ENCODE measurements at places on chromosomes 6 and 20. TPM values are rescaled to one million over a fixed set of nuclear protein-coding genes. Genes with fewer than 3 reads are reported as not detected.
A peak's percentile ranks its signal among the peaks of the same experiment; 100 is the strongest.

The GSTA1 gene
- not detected for polyA plus RNA-seq

The DEFB132 gene
- not detected for polyA plus RNA-seq

The UNC93A gene
- not detected for polyA plus RNA-seq

The SAPCD1 gene
- polyA plus RNA-seq: not detected

The PRR18 gene
- polyA plus RNA-seq: not detected

The MRPL14 gene
- 83.8 TPM for polyA plus RNA-seq

DNA sequence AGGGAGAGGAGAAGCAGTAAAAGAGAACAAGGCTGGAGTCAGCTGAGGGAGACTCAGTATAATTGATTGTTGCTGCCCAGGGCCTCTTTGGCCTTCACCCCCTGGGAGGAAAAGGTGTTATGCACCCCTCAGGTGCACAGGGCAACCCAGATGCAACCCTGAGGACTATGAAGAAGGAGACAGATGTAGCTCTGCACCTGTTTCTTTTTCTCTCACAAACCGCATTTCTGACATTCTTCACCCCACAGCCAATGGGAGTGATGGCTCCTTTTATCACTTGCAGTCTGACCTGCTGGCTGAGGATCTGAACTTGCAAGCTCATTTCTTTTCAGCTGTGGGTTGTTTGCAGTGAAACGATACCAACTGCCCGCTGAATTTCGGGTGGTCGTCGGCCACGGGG is 64.1 kb upstream of the F13A1 start:
- peaks cover 5% of the 10 kb centered on the region for H3K4me1 ChIP-seq
- no peak overlapping the region for H3K27ac ChIP-seq
- H3K36me3 ChIP-seq: no peaks in the 10 kb centered on the region
- no peak overlapping the region for H3K4me3 ChIP-seq
- peaks cover 12% of the 10 kb centered on the region for H3K27me3 ChIP-seq

- H3K27me3 ChIP-seq: no peaks in the 10 kb centered on the region
- no peak overlapping the region for H3K4me3 ChIP-seq
- no peaks in the 10 kb centered on the region for H3K36me3 ChIP-seq
- no peak for DNase-seq
- no peaks in the 10 kb centered on the region for H3K4me1 ChIP-seq
- H3K27ac ChIP-seq: no peak overlapping the region
Measured at GRCh38 chr6:56766806-56767178, 124.1 kb upstream of the DST start.

- DNase-seq: no peak
- H3K36me3 ChIP-seq: no peaks in the 10 kb centered on the region
- H3K4me1 ChIP-seq: peaks cover 10% of the 10 kb centered on the region
- H3K27ac ChIP-seq: no peak overlapping the region
Measured at GRCh38 chr20:58078741-58079522, 149.5 kb downstream of the ANKRD60 start.

DNA sequence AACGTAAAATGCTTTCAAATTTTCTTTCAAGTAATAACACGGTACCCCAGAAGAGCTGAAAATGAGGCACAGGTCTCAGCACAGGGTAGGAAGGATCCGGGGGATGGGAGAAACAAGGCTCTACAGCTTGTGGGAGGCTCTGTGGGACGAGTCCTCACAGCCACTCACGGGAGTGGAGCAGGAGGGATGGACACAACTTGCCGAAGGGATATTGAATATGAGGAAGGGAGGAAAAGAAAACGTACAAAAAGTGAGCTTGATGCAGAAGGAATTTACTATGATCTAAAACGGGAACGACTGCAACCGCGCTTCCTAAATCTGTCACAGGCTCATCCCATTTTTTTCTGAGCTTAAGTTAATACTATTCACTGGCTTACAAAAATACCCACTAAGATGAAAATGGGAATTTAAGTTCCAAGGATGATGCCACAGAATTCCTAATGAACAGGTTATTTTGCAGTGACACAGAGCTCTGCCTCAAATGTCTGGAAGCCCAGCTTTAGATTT is 72.9 kb downstream of the FYN start:
- peaks cover 31% of the 10 kb centered on the region for H3K4me1 ChIP-seq
- H3K27ac ChIP-seq: no peak overlapping the region
- H3K4me3 ChIP-seq: no peak overlapping the region
- no peaks in the 10 kb centered on the region for H3K27me3 ChIP-seq

DNA sequence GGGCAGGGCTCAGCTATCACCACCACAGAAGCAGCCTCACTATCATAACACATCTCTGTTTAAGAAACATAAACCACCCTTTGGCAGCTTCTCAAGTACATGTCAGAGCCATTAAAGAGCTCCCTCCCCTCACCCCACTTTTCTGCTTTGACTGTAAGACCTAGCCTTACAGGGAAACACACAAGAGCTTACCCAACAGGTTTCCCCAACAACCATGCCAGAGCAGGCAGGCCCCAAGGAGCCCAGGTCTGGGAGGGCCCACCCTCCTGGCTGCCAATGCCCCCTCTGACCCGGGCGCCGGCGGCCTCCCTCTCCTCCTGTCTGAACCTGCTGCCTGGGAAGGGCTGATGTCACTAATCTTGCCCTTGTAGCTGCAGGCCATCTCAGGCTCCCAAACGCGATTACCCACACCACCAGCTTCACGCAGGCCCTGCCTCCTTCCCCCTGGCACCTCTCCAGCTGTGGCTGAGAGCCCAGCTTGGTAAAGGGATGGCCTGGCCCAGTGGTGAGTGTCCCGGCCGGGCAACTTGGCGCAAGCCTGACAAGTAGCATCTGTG is 402.0 kb downstream of the MAFB start:
- H3K36me3 ChIP-seq: no peaks in the 10 kb centered on the region
- H3K4me3 ChIP-seq: no peak overlapping the region
- no peaks in the 10 kb centered on the region for H3K4me1 ChIP-seq
- no peak overlapping the region for H3K27ac ChIP-seq

GRCh38 chr20:47577314-47577713 is 75.6 kb downstream of the NCOA3 start:
- H3K4me3 ChIP-seq: peak overlapping the region; percentile 65
- no peaks in the 10 kb centered on the region for H3K27me3 ChIP-seq
- peaks cover 79% of the 10 kb centered on the region for H3K4me1 ChIP-seq
- no peak for DNase-seq
- H3K36me3 ChIP-seq: peaks cover under 1% of the 10 kb centered on the region
- peak overlapping the region; percentile 68 for H3K27ac ChIP-seq

DNA sequence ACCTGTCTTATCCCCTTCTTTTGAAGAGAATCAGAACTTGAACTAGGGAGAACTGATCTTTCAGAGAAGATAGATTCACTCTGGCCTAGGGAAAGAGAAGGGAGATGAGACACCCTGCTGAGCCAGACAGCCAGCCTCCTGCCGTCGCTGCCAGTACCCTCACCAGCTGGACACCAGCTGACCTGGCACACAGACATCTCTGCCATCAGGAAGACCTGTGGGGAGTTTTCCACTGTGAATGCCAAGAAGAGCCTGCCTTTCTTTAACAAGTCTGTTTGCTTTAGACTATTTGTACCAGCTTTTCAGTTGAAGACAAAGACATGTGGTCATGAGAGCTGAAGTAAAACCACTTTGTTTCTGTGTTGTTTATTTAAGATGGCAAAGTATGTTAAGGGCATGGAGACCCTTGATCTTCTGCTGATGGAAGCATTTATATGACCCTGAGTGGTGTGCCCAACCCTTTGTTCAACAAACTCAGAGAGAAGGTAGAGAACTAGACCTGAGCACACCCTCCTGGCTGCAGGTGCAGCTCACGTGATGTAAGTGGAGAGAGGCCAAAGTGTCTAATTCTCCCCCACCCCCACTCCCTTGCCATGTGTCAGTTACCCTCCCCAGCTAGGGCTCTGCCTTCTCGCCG is 82.3 kb upstream of the SLC24A3 start:
- H3K27me3 ChIP-seq: peaks cover 4% of the 10 kb centered on the region
- DNase-seq: no peak
- no peaks in the 10 kb centered on the region for H3K36me3 ChIP-seq
- H3K4me3 ChIP-seq: no peak overlapping the region

- no peak for DNase-seq
- no peak overlapping the region for H3K4me3 ChIP-seq
- no peaks in the 10 kb centered on the region for H3K36me3 ChIP-seq
- peaks cover 19% of the 10 kb centered on the region for H3K27me3 ChIP-seq
- H3K4me1 ChIP-seq: peaks cover 7% of the 10 kb centered on the region
- H3K27ac ChIP-seq: no peak overlapping the region
Measured at GRCh38 chr6:6680526-6680925, 92.0 kb downstream of the LY86 start.

- H3K27me3 ChIP-seq: no peaks in the 10 kb centered on the region
- no peak overlapping the region for H3K4me3 ChIP-seq
- no peaks in the 10 kb centered on the region for H3K36me3 ChIP-seq
- no peak overlapping the region for H3K27ac ChIP-seq
- no peaks in the 10 kb centered on the region for H3K4me1 ChIP-seq
Measured at GRCh38 chr20:14889496-14890255, 552.3 kb upstream of the FLRT3 start.

GRCh38 chr6:12324099-12324498 is 33.9 kb downstream of the EDN1 start:
- no peaks in the 10 kb centered on the region for H3K4me1 ChIP-seq
- no peak overlapping the region for H3K4me3 ChIP-seq
- peaks cover 10% of the 10 kb centered on the region for H3K27me3 ChIP-seq
- DNase-seq: no peak
- peaks cover 2% of the 10 kb centered on the region for H3K36me3 ChIP-seq
- no peak overlapping the region for H3K27ac ChIP-seq

DNA sequence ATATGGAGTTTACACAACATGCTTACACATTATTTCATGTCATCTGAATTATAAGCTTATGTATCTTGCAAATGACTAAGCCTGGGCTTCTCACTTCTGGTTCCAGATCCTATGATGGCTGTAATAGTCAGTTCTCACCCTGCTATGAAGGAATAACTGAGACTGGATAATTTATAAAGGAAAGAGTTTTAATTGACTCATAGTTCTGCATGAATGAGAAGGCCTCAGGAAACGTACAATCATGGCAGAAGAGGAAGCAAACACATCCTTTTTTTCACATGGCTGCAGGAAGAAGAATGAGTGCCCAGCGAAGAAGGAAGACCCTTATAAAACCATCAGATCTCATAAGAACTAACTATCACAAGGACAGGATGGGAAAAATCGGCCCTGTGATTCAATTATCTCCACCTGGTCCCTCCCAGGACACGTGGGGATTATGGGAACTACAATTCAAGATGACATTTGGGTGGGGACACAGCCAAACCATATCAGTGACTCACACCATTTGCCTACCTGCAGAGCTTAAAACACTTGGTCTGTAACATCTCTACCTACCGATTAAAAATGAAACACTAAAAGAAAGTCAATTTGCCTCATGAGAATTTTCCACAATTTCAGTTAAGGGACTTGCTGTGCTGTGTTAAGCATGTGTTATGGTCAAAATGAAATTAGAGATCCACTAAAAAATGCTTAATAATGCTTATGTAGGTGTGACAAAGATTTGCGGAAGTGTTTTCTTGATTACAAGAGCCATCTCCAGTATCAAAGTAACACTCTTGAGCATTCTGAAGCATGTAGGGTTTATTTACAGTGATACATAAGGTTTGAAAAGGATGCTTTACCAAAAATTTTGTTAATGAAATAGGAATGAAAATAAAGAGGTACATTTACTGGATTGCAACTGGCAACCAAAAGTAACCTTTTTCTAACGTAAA is 2.2 kb upstream of the RWDD1 start:
- H3K27me3 ChIP-seq: peaks cover 7% of the 10 kb centered on the region
- no peak for DNase-seq
- peak overlapping the region; percentile 16 for H3K27ac ChIP-seq
- no peak overlapping the region for H3K4me3 ChIP-seq

DNA sequence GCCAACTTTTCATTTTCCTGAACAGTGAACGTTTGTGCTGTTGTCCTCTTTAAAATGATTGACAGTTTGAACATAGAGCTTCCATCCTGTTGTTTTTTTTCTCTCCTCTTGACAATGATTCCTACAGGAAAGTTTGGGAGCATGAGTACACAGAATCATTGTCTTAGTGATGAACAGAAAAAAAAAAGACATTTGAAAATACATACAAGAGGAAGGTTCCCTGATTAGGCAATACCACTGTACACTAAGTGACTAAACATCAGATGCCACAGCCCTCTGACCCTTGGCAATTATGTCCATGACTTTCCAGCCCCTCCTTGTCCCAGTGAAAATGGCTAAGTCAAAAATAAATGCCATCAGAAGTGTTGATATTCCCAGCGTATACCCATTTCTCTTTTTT is 71.5 kb downstream of the RTN4IP1 start:
- H3K4me1 ChIP-seq: no peaks in the 10 kb centered on the region
- H3K4me3 ChIP-seq: no peak overlapping the region
- DNase-seq: no peak

DNA sequence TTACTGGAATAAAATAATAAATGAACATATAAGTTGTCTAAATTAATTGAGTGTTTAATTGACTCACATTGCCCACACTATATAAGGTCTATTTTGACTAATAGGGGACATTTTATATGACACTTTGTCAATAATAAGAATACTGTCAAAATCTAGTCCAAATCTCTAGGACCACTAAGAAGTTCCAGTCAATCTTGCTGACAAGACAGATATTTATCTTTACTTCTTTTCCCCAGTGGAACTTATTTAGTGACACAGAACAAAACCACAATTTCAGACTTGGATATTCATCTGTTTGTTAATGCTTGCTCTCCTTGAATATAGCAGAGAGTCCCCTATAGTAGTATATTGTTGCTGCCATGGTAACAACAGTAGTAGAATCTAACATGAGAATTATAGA is 954.6 kb upstream of the MANEA start:
- DNase-seq: no peak
- no peak overlapping the region for H3K4me3 ChIP-seq
- no peaks in the 10 kb centered on the region for H3K36me3 ChIP-seq
- no peaks in the 10 kb centered on the region for H3K27me3 ChIP-seq
- H3K4me1 ChIP-seq: no peaks in the 10 kb centered on the region

DNA sequence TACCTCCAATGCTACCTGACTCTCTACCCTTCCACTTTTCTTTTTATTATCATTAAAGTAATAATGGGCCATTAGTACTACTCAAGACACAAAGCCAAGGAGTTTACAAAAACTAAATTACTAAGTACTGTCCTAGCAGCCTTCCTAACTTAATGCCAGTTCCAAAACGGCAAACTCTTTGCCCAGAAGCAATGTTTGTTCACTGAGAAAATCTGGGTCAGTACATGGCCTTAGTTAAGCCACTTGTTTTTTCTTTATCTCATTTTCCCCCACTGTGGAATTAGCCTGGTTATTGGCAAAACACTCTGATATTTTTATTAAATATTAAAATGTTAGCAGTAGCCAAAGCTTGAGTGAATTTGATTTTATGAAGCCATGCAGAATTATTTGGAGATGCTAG is 242.4 kb downstream of the KCNQ5 start:
- H3K27ac ChIP-seq: peak overlapping the region; percentile 56
- no peaks in the 10 kb centered on the region for H3K27me3 ChIP-seq
- peaks cover 9% of the 10 kb centered on the region for H3K4me1 ChIP-seq
- no peaks in the 10 kb centered on the region for H3K36me3 ChIP-seq

All from naive B cell (primary cell).